ENCODE measurements at places on chromosomes 16 and 17. TPM values are rescaled to one million over a fixed set of nuclear protein-coding genes. Genes with fewer than 3 reads are reported as not detected.

Gene TEKT1
- total RNA-seq: not detected

Gene JPH3
- total RNA-seq: 0.10 TPM

Gene ASGR2
- not detected for total RNA-seq

Gene PPP4C
- 127 TPM for total RNA-seq

Gene RNF157
- 30.4 TPM for total RNA-seq

Gene CLEC3A
- not detected for total RNA-seq

Gene TEX19
- 0.23 TPM for total RNA-seq
